BJ (cell line): ENCODE measurements at places on chromosomes 2 and 18. TPM values are rescaled to one million over a fixed set of nuclear protein-coding genes. Genes with fewer than 3 reads are reported as not detected.

The DSC1 gene
- not detected in 2 replicates for polyA plus RNA-seq

The CAVIN2 gene
- polyA plus RNA-seq, result 3.1 and 3.5 TPM in 2 replicates

The PER2 gene
- 2.6 and 3.1 TPM in 2 replicates for polyA plus RNA-seq

The SLC35F5 gene
- 52.4 and 96.2 TPM in 2 replicates for polyA plus RNA-seq

The NMUR1 gene
- polyA plus RNA-seq, result not detected in 2 replicates

DNA sequence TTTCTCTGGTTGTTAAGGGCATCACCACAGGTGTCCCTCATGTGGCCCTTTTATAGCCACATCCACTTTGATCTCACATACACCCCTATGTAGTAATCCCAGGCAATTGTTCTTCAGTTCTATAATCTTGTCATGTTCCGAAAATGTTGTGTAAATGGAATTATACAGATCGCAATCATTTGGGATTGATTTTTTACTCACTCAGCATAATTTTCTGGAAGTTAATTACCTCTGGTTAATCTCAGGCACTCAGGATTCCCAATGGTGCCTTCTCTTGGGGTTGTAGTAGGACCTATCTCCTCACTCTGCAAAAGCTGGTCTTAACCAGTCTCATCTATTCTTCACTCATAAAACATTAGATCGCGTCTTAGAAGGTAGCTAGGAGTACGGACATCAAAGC is 1549.6 kb upstream of the DDX18 start:
- DNase-seq, result no peak

DNA sequence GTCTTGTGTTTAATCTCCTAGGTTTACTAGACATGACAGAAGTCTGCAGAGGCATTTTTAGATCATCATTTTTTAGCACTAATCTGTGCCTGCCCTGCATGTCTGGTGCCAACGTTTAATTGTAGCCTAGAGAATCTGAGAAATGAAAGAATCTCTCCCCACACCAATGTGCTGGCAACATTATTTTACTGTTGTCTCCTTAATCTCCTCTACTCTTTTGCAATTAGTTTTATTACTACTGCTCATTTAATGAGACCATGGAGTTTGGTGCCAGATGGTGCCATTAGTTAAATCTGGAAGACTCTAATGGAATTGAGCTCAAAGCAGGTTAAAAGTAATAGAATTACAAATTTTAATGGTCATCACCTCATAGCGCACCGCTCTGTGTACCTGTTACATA is 4.0 kb upstream of the SPP2 start:
- DNase-seq, result no peak

GRCh38 chr2:241096979-241097378 is 5.1 kb downstream of the MTERF4 start:
- DNase-seq, result no peak

DNA sequence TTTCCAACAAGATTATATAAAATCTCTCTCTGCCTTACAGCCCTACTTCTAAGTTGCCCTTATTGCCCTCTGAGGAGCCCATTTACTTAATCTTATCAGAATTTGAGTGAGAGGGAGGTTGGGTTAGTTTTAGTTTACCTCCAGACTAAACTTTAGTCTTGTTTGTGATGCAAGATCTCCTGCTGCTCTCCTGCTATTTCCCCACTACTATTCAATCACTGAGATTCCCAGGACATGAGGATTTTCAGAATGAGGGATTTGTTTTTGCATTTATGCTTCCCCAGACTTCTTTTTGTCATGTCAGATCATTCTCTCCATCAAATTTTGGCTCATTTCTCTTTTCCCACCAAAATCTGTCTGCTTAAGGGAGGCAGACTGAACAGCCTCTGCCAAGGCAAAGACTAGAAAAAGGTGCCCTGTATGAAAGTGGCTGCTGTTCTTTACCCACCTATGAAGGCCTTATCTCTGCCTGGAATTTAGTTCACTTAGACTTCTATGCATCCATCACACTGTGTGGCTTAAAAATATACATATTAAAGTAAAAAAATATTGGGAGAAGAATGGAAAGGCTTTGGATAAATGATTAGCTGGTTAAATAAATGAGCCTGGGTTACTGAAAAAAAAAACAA is 401.3 kb downstream of the PID1 start:
- DNase-seq, result no peak

DNA sequence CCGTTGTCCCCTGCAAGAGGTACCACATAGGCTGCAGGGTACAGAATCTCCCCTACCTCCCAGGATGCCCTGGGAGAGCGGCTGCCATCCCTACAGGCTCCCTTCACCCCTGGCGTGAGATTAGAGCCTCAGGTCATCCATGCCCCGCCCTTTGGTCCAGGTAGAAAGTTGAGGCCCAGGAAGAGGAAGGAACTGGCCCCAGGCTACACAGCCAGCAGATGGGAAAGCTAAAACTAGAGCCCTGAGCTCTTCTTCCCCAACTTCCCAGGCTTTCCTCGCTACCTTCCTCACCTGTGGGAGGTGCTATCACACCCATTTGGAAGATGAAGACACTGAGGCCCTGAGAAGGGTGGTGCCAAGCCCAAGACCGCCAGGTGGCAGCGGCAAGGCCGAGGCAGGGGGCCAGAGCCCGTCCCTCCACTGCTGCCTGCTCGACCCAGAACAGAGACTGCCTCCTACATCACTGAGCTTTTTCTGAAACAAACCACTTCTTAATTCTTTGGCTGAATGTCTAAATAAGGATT is 25.8 kb downstream of the CIB4 start:
- DNase-seq, result no peak

GRCh38 chr2:197628043-197628500 is 47.3 kb downstream of the RFTN2 start:
- no peak for DNase-seq

GRCh38 chr2:36869606-36870005 is 96.7 kb downstream of the STRN start:
- DNase-seq, result no peak

DNA sequence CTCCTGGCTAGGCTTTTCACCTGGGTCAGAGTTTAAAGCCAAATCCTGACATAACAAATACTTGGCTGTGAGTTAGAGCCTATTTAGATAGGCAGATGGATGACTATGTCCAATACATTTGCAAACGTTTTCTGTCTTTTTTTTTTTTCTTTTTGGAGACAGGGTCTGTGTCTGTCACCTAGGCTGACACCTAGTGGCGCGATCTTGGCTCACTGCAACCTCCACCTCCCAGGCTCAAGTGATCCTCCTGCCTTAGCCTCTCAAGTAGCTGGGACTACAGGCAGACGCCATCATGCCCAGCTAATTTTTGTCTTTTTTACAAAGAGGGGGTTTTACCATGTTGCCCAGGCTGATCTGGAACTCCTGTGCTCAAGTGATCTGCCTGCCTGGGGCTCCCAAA is 124.8 kb downstream of the DYM start:
- DNase-seq, result no peak

DNA sequence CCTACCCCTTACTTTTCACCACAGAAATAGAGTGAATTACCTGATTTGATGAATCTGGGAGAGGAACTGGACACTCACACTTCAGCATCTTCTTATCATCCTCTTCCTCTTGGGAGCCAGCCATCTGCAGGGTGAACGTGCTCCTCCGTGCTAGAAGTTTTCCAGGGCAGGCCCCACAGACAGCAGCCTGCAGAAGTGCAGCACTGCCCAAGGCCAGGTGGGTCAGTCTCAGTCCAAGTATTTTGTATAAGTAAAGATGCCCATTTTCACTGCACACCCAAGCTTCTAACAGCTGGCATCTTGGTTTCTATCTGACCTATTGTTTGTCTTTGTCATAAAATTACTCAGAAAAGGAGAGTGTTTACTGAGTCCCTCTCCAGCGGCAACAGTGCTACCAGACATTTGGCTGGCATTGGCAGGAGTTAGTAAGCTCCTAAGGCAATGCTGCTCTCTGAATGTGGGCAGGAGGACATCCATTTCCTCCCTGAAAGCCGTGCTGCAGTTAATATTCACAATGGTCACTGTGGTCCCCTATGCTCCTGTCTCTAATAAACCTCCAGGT is 222.6 kb upstream of the CTAGE1 start:
- DNase-seq, result no peak

- no peak for DNase-seq
Observed at GRCh38 chr2:127536707-127537541, 1.4 kb downstream of the MYO7B start.

GRCh38 chr2:159879051-159879604 is 81.1 kb upstream of the CD302 start:
- peak; percentile 22 for DNase-seq

GRCh38 chr2:234670806-234671205 is 173.9 kb upstream of the ARL4C start:
- no peak for DNase-seq

- no peak for DNase-seq
Observed at GRCh38 chr2:127694986-127695385, 6.3 kb upstream of the SFT2D3 start.

DNA sequence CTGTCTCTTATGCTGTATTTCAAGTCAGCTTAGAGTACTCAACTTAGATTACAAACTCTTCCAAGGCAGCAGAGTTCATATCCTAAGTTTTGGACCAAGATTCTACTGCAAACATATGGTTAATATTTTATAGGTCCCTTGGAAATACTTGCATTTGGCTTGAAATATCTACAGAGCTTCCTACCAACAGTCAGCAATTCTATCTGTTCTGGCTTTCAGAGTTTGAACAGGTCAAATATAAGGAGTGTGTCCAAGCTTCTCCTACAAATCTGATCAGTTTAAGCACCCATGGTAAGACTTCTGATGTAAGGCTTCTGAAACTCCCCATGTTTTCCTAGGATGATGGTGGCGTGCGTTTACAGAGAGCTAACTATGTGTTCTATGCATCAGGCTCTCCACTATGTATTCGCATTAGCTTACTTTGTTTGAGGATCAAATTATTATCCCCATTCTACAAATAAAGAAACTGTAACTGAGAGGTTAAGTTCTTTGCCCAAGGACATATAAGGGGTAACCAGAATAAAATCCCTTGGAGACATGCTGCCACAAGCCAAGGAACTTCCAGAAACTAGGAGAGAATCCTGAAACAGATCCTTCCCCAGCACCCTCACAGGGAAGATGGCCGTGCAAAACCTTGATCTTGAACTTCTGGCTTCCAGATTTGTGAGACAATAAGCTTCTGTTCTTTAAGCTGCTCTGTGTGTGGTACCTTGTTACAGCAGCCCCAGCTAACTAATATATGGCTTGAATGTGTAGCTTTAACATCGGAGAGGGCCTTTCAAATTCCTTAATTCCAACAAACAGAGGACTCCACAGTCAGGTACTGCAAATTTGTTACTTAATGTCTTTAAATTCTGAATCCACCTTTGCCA is 55.1 kb downstream of the ATP8B1 start:
- DNase-seq, result no peak

DNA sequence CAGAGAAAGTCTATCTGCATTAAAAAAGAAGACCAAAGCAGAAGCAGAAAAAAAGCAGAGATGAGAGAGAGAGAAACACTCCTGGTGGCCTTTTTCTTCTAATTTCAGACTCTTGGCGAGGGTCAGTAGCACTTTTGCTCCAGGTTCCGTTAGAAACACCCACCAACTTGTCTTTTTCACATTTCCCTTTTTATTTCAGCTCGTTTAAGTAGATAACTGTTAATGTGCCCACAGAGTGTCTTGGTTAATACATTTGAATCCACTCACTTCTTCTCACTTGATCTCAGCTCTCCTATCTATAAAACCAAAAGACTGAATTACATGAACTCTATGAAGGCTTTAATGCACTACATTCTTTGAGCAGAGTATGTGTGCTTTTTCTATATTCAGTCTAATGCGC is 63.1 kb downstream of the AAK1 start:
- no peak for DNase-seq
